ENCODE measurements at places on chromosomes 12 and 14. TPM values are rescaled to one million over a fixed set of nuclear protein-coding genes. Genes with fewer than 3 reads are reported as not detected.

DNA sequence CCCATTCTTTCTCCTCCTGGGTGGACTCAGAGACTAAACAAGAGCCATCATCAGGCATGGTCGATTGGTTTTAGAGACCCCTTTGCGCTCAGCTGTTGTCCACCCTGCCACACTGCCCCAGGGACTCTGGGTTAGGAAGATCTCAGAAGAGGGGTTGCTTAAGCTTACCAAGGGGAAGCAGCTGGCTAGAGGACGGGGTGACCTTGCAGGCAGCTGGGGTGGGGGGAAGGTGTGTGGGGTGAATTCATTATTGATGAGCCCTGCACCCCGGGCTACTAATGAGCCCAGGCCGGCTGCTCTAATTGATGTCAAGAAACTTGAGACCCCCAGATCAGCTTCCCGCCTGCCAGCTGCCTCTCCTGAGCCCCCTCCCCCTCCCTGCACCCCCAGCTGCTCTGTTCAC lies 8.7 kb upstream of the ZNF385A start:
- no peak for DNase-seq

DNA sequence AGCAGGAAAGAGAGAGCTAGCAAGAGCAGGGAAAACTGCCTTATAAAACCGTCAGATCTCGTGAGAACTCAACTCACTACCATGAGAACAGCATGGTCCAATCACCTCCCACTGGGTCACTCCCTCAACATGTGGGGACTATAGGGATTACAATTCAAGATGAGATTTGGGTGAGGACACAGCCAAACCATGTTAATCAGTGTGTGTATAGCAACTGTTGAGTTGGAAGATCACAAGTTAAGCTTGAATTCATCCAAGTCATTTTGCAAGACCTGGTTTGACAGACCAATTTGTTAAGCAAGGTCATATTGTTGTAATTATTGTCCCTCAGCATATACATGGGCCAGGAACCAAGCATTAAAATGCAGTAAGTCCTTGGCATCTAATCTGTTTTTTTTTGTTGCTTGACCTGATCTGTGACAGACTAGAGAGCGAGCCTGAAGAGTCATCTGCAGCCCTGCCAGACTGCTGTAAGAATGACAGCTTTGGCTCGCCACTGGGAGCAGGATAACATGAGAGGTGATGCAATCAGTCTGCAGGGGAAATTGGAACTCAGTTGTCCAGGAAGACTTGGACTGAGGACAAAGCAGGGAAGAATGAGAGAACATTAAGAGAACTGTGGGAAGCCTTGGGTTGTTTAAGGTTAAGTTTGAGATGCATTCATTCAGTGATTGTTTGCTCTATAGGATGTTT lies 297.6 kb upstream of the SEL1L start:
- no peak for DNase-seq

DNA sequence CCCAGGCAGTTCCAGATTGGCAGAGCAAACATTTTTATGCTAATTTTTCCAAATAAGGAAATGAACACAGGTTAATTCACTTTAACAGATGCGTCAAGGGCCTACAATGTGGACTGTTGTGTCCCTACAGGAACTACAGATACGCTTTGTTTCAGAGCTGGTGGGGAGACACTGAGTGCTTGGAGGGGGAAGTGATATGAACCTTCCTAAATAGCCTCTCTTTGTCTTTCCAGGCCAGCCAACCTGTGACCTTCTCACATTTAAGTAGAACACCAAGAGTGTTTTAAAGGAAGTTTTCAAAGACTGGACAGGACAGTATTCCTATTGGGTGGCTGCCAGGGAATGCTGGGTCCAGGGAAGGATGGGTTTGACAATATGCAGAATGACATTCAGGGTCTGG lies 141.3 kb downstream of the ZNF664 start:
- no peak for DNase-seq

- DNase-seq, result no peak
Measured at GRCh38 chr12:94372461-94372860, 87.2 kb downstream of the CEP83 start.

- no peak for DNase-seq
Measured at GRCh38 chr12:30880813-30881212, 45.7 kb upstream of the TSPAN11 start.

DNA sequence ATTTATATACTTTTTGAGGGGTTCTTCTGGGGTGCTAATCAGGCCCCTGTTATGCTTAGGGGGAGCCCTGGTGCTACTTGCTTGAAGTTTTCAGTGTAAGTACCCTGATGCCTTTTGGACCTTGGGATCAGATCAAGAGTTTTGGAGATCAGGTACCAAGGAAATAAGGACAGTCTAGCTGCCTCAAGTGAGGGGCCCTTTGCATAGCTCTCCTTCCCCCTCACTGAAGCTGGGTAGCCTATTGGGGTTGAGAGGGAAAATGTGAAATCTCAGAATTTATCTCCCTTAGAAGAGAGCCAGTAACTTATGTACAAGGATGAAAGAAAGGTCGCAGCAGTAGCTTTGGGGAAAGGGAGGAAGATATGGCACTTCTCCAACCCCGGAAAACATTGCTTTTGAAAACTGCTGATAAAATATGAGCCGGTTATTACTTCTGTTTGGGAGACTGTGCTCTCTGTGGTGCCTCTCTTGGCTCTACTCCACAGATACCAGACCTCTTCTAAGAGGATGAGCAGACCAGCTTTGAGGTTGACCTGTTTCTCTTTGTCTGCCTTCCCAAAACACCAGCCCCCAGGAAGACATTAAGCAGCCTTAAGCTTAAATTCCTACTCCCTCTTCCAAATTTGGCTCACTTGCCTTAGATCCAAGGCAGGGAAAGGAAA lies 8.8 kb upstream of the AMHR2 start:
- DNase-seq, result no peak

DNA sequence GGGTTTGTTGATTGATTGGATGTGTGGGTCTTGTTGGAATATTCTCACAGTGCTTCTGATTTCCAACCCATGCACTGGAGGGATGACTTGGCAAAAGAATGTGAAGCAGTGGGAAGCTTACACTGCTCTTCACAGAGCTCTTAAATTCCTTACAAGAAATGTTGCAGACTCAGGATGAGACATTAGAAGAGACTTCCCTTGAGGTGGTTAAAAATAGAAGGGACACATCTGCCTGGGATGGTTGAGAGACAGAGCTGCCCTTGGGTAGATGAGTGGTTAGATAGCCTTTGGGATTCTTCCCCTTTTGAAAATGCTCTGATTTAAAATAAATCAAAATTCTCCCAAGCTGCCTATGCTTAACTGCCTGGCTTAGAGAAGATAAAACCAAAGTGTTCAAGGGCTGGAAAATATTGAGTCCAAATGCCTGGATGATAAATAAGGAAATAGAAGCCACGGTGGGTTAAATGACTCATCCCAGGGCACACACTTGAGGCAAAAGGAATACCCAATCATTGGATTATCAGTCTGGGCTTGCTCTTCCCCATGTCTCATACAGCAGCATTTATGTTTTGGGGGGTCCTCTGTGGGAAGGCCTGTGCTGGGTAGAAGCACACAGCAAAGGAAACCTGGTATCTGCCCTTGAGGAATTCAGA lies 264.3 kb downstream of the AKAP6 start:
- no peak for DNase-seq

DNA sequence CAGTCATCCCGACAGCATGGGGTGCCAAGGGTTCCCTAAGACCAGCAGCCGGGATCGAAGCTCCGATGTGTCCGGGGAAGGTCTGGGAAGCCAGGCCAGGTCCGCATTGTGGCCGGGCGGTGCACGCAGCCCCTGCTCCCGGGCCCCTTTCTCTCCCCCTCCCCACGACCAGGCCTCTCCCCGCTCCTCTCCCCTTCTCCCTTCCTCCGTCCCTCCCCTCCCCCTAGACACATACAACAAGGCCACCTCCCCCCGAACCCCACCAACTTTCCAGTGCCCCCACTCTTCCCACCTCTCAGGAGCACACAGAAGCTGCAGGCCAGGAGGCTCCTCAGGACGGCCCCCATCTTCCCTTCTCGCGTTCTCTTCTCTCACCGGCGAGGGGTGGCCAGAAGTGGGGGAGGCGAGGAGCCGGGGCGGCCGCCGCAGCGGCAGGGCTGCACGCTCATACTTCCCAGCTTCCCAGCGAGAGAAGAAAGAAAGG lies 413 bp downstream of the LRP6 start:
- no peak for DNase-seq

DNA sequence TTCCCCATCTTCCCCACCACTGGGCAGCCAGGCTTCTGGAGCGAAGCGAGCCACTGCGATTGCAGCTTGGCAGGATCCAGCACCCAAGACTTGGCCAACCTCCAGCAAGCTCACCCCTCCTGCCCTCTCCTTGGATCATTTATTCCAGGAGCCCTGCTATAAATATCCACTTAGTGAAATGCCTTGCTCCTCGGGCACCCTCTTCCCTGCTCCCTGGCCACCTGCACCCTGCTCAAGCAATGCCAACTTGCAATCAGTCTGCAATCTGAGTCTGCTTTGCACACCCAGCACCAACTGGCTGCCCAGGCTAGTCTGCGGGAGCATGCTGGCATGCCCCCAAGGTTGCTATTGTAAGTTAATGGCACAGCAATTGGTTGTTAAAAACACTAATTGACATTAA lies 666.0 kb downstream of the MED13L start:
- DNase-seq, result no peak

DNA sequence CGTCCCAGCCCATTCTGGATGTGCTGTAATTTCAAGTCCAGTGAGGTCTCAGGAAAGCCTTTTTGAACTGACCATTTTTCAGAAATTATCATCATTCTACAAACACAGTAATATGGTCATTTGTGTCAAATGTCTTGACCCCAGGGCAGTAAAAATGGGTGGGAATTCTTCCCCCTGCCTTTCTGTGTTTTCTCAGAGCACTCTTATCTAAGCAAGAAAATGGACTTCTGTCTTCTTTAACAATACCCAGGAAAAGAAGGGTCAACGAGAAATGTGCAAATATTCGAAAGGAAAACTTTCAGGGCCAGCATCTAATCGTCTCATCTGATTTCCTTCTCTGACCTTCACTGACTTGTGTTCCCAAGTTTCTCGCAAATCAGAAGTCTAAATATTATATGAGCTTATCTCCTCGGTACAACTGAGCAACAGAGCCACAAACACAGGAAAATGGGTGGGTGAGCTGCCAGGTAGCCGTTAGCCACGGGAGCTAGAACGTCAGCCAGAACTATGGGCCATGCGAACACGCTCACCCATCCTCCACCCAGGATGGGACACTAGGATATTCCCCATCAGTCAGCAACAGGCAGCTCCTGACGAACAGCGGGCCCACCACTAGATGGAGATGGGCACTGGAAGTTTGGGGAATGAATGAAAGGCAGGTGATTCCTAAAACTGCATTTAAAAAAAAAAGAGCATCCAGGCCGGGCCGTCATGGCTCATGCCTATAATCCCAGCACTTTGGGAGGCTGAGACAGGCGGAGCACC lies 57.1 kb downstream of the VWF start:
- peak; percentile 90 for DNase-seq

- DNase-seq, result no peak
Measured at GRCh38 chr14:99432485-99432884, 48.2 kb downstream of the SETD3 start.

DNA sequence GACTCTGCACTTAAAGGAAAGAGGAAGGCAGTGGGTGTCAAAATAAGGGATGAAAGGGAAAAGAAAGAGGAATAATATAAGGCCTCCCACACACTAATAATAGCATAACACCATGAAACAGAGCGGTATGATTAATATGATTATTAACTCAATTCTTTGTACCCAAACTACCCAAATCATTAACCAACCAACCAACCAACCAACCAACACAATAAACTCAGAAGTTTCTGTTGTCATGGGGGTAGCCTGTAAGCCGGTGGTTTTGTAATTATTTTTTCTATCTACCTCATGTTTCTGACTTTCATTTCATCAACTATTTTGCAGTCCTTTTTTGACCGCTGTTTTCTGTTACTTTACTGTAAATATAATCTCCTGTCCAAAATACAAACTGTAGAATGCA lies 105.8 kb downstream of the RERG start:
- no peak for DNase-seq

GRCh38 chr12:30461026-30461615 lies 234.5 kb downstream of the IPO8 start:
- no peak for DNase-seq

GRCh38 chr14:71208702-71209357 lies 301.6 kb downstream of the PCNX1 start:
- DNase-seq, result no peak

DNA sequence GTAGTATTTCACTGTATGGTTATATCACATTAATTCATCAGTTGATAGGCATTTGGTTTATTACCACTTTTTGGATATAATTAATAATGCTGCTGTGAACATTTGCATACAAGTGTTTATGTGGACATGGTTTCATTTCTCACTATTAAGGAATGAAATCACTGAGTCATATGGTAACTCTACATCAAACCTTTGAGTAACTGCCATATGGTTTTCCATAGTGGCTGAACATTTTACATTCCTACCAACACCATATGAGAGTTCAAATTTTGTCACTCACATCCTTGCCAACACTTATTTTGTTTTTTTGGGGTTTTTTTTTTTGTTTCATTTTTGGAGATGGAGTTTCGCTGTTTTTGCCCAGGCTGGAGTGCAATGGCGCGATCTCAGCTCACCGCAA lies 30.2 kb upstream of the EAPP start:
- no peak for DNase-seq

DNA sequence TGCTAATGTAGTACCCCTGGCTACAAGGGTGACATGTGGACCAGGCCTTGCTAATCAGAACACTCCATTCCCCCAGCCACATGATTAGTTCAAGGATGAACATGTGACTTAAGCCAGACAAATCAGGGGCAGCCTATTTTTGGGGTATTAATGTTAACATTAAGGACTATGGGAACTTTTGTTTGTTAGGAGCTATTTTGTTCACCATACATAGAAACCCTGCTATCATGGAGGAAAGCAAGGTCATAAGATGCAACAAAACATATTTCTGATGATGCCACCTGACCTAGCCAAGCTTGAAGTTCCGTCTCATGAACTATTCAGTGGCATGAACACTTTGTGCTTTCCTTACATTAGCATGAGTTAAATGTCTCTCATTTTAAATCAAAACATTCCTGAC lies 90.8 kb upstream of the PELI2 start:
- DNase-seq, result no peak

GRCh38 chr14:65344011-65344410 lies 68.5 kb upstream of the FUT8 start:
- no peak for DNase-seq

DNA sequence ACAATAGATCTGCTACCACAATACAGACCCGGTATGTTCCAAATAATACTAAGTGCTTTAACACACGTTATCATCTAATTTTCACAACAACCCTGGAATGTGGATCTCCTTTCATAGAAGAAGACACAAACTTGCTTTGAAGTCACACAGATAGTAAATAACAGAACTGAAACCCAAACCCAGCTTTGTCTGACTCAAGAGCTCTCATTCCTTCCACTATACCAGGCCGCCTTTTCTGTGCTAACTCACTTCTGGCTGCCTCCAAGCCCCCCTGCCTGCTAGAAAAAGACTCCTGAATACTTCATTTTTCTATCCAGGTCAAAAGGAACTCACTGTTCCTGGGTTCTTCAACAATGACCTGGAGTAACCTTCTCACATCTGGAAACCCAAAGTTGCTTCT lies 37.8 kb downstream of the PRPF40B start:
- no peak for DNase-seq

GRCh38 chr14:86799244-86799647 lies 1193.7 kb downstream of the GALC start:
- no peak for DNase-seq

GRCh38 chr12:90038289-90038688 lies 329.7 kb upstream of the ATP2B1 start:
- no peak for DNase-seq

FAM90A1 gene
- total RNA-seq, result 0.11 TPM

FITM1 gene
- not detected for total RNA-seq

MBIP gene
- total RNA-seq, result 8.2 TPM

P2RX7 gene
- total RNA-seq, result 7.6 TPM

PLXNC1 gene
- total RNA-seq, result 0.53 TPM

RPL10L gene
- not detected for total RNA-seq

INHBC gene
- total RNA-seq, result not detected
